Brain (organoid and tissue), 16 donors: ENCODE measurements at places on chromosomes 1 and 21.

DNA sequence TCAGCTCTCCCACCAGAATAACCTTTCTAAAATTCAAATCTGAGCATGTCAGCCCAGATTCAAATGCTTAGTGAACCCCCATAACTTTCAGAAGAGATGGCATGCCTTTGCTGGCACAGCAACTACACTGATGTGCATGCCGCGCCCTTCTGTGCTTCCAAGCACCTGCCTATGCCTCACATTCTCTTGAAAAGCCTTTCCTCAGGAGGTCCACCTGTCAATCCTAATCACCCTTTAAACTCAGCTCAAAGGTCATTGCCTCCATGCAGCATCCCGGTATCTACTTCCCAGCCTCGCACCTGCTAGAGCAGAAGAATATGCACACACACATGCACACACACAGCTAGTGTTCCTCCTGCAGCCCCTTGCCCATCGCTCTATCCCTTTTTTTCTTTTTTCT lies 5.2 kb upstream of the S100A2 start:
- DNase-seq, result no peak

DNA sequence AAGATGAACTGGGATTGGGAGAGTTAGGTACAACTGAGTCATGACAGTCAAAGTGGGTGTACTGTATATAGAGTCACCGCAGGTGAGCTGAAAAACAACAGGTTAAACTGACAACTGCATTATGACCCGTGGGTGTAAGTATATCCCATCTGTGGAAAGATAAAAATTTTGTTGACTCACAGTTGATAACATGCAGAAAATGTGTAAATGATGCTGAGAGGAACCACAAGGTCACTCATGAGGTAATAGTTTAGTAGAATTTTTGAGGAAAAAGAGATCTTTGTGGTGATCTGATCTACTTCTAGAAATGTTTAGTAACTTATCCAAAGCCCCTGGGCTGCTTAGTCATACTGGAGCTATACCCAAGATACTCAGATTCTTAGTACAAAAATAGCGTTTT lies 838 bp downstream of the OR2C3 start:
- DNase-seq, result no peak

- no peak for DNase-seq
Observed at GRCh38 chr1:84573481-84573966, 716 bp downstream of the CTBS start.

DNA sequence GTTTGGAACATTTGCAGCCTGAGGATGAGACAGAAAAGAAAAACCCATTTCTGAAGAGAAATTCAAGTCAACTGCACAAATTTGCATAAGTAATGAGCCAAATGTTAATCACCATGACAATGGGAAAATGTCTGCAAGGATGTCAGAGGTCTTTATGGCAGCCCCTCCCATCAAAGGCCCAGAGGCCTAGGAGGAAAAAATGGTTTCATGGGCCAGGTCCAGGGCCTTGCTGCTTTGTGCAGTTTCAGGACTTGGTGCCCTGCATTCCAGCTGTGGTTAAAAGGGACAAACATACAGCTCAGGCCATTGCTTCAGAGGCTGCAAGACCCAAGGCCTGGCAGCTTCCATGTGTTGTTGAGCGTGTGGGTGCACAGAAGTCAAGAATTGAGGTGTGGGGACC lies 13.4 kb downstream of the RBM11 start:
- DNase-seq, result no peak

DNA sequence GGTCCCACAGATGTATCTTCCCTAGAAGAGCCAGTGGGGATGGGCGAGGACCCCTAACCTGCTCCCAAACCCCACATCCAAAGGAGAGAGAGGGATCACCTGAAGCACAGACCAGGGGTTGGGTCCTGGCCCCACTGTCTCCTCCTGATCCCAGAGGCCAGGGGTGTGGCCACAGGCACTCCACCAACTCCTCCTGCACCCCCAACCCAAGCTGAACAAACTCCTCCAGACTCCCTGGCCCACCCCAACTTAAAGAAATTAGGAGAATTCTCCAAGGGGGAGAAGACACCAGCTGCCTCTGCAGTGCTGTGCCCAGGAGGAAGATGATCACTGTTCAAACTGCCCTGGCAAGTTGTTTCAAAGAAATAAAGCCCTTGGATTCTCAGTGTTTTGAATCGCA lies 4.5 kb upstream of the PRAMEF12 start:
- DNase-seq, result no peak

DNA sequence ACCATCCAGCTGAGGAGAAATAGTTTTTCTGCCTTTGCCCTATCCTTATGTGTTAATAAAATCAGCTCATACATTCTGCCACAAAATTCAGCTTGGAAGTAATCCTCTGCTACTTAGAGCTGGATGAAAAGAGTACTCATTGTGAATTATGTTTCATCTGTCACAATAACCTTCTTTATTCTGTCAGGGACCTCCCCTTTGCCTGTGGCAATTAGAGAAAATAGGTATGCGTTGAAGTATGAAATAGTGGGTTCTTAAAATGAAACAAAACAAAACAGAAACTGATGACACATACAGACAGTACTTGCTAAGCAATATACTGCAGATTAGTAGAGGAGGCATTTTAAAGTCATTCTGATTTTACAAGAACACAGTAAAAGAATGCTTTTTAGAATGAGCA lies 578.5 kb downstream of the USP25 start:
- DNase-seq, result peak; percentile 83

DNA sequence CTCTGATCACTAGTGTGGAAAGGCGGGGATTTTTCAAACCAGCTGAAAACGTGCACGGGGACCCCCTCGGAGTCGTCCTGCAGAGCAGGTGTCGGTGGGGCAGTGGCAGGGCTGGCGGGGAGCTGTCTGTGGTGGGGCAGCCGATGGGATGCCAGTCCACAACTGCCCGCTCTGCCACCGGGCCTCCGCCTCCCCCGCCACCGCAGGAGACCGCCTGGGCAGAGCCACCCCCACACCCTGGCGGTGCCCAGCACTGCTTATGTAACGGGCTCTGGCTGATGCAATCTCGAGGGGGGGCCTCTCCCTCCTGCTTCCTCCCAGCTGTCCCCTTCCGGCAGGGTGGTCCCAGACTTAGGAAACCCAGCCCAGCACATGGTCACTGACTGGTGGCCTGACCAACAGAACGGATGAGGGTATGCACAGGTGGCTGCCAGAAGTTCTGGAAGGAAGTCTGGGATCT lies 9.3 kb downstream of the CHD5 start:
- DNase-seq, result no peak

GRCh38 chr1:55640708-55641473 lies 425.7 kb upstream of the USP24 start:
- peak; percentile 20 for DNase-seq

- DNase-seq, result no peak
Observed at GRCh38 chr1:177441281-177441680, 270.5 kb downstream of the BRINP2 start.

- no peak for DNase-seq
Observed at GRCh38 chr1:92203105-92203504, 14.6 kb upstream of the C1orf146 start.
